ENCODE measurements at places on chromosomes 5 and 9.

GRCh38 chr5:39459071-39459470, 34.3 kb upstream of the DAB2 start:
- DNase-seq: no peak

- no peak for DNase-seq
Measured at GRCh38 chr9:137236936-137237421, 4.1 kb upstream of the TUBB4B start.

- no peak for DNase-seq
Measured at GRCh38 chr9:69093471-69094103, 58.0 kb downstream of the FXN start.

DNA sequence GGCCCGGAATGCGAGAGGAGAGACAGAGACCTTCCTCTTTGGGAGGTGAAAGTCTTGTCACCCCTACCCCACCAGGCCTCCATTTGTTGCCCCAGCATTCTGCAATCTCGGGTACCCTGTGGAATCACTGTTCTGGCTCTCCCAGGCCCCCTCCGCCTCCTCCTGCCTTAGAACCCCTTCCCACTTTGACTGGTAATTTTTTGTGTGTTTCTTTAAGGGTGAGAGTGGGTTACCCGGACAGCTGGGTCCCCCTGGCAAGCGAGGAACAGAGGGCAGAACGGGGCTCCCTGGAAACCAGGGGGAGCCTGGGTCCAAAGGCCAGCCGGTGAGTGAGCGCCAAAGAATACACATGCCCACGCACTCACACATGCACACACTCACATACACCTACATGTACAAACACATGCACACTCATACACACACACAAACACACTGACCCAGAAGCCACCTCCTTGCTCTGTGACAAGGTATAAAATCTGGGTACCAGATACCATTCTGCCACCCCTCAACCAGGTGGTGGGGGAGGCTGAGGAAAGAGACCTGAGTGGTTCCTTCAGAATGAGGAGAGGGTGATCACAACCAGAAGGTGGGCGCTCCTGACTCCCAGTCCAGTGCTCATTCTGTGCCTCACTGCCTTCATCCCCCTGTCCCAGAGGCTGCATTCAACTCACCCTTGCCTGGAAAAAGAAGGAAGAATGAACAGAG, 30.9 kb upstream of the ORM1 start:
- no peak for DNase-seq

GRCh38 chr5:95331358-95331757, 46.5 kb upstream of the MCTP1 start:
- DNase-seq: no peak

DNA sequence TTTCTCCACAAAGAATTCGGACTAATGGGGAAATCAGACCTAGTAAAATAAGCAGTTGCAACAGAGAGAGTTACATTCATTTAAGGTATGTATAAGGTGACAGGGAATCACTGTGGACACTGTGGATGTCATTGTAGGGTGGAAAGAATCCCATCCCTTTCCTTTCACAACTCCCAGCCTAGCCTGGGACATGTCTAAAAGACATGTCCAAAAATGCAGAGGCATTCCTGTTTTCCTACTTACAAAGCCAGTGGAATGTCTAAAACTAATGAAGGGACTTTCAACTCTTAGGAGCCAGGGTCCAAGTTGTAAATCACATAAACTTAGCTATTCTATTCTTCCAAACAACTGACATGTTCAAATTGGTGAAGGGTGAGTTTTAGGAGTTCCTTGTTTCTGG, 511.0 kb downstream of the PRELID2 start:
- no peak for DNase-seq

GRCh38 chr9:37575921-37576721, at the start of gene FBXO10:
FBXO10 (minus strand) TSS chr9:37576380; CDS start chr9:37541768, 34,612 bp downstream.
- DNase-seq: no peak
